Right cardiac atrium (tissue), 5 donors: ENCODE measurements at places on chromosomes 7 and 10. TPM values are rescaled to one million over a fixed set of nuclear protein-coding genes. Genes with fewer than 3 reads are reported as not detected.
A peak's percentile ranks its signal among the peaks of the same experiment; 100 is the strongest.

LRRC17 gene
- 4.7 TPM for total RNA-seq

MGAM2 gene
- 0.15 TPM for total RNA-seq

WDR86 gene
- 0.17 TPM for total RNA-seq

CYP2C8 gene
- total RNA-seq, result not detected

PKD2L1 gene
- not detected for total RNA-seq

RPEL1 gene
- not detected for total RNA-seq

RBP3 gene
- not detected for total RNA-seq

ZNF775 gene
- 6.5 TPM for total RNA-seq

- no peak for DNase-seq
Measured at GRCh38 chr10:131588704-131589220, 277.2 kb upstream of the TCERG1L start.

GRCh38 chr7:68147614-68148238 is 1151.1 kb downstream of the TYW1 start:
- DNase-seq, result no peak

DNA sequence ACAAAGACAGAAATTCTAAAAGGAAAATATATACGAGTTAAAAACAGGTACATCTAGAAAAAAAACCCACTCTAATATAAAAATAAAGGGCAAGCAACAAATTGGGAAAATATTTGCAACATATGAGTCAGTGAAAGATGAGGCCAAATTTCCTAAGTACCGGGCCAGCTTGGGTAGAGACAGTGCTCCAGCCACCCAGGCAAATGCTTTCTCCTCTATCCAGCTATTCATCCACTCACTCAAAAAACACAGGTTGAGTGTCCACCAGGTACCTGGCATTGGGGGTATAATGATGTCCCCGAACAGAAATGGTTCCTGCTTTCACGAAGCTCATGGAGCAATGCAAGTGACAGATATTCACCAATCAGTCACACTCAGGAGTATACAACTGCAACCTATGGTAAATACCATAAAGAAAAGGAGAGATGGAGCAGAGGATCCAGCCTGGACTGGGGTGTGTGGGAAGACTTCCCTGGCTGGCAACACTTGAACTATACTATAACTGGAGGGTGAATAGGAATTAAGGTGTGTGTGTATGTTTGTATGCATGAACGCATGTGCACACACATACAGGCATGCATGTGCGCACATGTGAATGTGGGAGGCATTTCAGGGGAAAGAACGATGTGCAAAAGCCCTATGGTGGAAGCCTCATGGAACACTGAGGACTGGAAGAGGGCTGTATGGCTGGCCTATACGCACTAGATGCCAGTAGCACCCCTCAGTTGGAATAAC is 2.3 kb downstream of the ARHGAP22 start:
- no peak for DNase-seq

DNA sequence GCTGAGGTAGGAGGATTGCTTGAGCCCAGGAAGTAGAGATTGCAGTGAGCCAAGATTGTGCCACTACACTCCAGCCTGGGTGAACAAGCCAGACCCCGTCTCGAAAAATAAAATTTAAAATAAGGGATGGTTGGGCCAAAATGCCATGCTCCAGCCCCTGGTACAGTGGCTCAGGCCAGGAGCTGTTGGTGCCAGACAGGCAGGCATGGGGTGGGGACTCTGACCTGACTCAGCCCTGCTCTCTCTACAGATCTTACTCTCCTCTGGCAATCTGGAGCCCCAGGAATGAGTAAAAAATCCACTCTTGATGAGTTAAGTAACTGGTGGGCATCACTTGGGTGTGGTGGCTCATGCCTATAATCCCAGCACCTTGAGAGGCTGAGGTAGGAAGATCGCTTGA is 8.4 kb upstream of the TMEM120A start:
- DNase-seq, result no peak

- DNase-seq, result no peak
Measured at GRCh38 chr10:113882240-113882639, 27.8 kb downstream of the NHLRC2 start.

- no peak for DNase-seq
Measured at GRCh38 chr7:94855589-94855988, 51.8 kb upstream of the PPP1R9A start.

- no peak for DNase-seq
Measured at GRCh38 chr7:90931986-90932916, 332.0 kb upstream of the FZD1 start.

- no peak for DNase-seq
Measured at GRCh38 chr7:123131140-123131539, 68.6 kb downstream of the SLC13A1 start.

GRCh38 chr10:113326160-113327111 is 226.4 kb upstream of the HABP2 start:
- DNase-seq, result peak; percentile 59

DNA sequence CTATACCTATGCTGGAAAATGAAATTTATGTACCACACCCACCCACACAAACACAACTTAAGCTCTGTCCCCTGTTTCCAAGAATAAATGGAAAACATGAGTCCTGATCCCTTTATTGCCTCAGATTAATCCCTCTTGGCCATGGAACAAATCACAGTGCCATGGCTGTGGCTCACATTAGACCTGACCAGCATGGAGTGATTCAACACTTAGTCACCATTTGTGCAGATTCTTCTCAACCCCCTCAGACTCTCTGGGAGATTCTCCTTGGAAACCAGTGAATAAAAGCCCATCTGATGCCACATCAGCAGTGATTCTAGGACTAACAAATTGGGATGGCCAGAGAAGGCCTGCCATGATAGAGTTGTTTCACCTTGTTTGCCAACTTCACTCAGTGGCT is 204.4 kb upstream of the TMEM72 start:
- no peak for DNase-seq

GRCh38 chr7:112052993-112053736 is 153.0 kb downstream of the DOCK4 start:
- DNase-seq, result no peak

DNA sequence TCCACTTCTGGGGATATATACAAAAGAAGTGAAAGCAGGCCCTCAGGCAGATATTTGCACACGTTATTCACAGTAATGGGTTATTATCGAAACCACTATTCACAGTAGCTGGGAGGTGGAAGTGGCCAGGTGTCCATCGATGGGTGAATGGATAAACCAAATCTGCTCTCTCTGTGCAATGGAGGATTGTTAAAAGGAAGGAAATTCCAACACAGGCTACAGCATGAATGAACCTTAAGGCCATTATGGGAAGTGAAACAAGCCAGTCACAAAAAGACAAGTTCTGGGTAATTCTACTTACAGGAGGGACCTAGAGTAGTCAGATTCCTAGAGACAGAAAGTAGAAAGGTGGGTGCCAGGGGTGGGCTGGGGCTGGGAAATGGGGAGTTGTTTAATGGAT is 48.5 kb upstream of the BHLHA15 start:
- DNase-seq, result no peak

DNA sequence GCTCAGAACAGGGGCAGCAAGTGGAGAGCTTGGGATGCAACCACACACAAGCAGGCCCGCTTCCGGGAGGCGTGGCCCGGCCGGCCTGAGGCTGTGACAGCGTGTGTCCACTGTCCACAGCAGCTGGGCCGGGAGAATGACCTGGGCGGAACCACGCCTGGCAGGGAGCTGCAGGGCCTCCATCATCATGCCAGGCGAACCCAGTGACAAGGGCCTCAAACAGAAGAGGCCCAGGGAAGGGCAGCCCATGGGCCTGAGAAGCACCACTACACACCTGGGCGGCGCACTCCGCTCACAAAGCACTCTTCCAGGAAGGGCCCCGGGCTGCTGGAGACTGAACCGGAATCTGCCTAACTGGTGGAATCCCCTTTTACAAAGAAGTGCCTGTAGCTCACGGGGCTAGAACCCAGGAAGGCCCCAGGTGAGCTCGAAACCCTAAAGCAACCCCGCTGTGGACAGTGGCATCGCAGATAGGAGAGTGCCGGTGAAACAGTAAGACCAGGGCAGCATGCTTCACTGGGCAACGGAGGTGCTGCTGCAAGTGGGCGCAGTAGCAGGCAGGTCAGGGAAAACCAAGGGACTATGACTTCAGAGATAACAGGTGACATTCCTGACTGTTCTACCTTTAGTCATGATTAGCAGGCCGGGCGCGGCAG is 66.0 kb downstream of the MAD1L1 start:
- DNase-seq, result peak; percentile 82

DNA sequence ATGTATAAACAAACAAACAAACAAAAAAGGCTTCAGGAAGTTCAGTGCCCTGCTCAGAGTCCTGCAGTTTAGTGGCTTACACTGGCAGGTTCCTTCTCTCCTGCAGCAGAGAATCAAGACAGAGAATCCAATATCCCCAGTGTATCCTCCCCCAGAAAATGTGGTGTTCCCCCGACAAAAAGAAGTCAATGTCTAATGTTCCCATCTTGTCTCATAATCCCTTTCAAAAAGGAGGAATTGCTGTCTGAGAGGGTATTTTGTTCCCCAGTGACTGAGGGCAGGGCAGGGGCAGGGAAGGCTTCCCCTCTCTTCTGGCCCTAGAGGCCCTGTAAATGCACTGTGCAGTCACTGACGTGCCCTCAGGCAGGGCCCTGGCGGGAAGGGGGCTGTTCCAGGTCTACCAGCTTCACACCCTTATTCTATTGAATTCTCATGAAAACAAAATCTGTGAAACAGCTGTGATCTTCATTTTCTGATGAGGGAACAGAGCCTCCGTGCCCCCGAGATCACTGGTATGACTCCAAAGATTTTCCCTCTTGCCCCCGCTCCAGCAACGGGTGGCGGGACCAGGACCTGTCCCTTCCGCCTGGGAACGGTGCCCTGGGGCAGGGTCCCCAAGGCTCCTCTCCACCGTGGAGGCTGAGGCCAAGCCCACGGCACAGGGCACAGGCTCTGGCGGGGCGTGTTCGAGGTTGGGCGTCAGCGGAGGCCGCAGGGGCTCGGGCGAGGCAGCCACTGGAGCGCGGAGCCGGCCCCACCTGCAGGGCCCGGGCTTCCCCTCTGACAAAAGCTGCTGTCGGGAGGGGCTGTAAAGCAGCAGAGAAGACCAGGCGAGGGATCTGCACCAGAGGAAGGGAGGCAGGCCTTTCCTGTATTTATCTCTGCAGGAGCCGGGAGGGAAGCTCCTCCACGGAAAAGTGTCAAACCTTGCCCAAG is 13.4 kb upstream of the WDFY4 start:
- no peak for DNase-seq

DNA sequence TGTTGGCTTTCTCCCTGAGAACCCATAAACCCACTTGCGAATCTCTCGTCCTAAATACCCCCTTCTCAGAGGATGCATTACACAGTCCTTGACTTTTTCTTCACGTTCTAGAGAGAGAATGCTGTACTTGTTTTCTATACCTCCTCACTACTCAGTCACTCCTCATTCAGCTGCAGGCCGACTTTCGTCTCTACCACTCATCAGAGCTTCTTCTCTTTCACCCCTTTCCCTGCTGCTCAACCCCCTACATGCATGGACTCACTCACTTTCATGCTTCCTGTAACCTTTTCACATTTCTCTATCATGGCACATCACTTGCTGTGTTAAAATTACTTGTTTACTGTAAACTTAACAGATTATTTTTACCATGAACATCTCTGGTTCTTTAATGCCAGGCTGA is 19.8 kb downstream of the MDFIC start:
- DNase-seq, result no peak

DNA sequence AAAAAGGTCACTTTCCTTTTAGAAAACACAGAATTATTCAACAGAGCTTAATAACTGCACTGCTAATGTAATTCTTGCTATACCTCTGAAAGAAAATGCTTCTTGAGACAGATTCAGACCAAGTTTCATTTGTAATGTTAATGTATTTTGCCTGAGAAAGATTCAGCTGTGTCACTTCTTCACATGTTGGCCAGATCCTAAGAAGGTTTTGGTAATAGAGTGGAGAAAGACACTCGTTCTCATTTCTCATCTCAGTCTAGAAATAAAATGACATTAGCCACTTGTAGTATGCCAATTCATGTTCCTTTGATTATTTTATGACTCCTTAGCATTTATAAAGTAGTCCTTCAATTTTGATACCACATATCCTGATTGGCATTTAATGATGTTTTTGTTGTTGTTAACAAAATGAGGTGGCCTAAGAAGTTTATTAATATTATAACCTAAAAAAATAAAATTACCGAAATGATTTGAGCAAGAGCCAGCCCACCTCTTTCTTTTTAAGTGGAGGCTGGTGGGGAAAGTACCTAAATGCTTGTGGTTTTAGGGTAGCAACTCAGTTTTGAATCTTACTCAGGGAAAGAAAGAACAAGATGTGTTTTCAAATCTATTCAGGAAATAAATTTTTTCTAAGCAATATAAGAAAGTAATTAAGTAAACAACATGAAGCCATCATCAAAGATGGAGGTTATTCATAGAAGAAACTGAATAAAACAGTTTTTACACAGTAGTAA is 16.4 kb upstream of the ELAPOR2 start:
- no peak for DNase-seq

GRCh38 chr10:58817201-58817846 is 304.7 kb downstream of the BICC1 start:
- DNase-seq, result no peak

DNA sequence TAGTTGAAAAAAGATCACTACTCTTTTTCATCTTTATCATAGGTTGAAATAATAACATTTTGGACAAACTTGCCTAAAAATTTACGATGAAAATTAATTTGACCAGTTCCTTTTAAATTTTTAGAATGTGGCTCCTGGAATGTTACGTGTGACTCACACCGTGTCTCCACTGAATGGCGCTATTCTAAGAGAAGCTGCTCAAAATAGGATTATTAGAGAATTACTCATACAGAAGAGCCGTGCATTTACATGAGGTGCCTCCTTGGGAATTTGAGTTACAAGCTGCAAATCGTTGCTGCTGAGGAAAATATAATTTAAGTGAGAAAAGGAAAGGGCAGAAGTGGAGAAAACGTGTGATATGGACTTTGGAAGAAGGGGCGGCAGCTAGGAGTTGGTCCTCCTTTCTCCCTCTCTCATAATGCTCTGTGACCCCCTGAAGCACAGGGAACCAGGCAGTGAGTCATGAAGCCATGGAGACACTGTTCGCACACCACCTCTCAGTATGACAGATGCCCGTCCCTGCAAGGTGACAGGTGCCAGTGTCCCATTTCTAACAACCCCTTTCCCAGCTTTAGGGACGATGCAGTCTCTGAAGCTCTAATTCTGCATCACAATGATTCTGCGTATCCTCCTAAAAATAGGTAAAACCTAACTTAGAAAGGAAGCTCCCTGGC is 323.2 kb upstream of the COBL start:
- DNase-seq, result no peak

GRCh38 chr7:44622342-44623151 is 16.1 kb downstream of the OGDH start:
- no peak for DNase-seq

DNA sequence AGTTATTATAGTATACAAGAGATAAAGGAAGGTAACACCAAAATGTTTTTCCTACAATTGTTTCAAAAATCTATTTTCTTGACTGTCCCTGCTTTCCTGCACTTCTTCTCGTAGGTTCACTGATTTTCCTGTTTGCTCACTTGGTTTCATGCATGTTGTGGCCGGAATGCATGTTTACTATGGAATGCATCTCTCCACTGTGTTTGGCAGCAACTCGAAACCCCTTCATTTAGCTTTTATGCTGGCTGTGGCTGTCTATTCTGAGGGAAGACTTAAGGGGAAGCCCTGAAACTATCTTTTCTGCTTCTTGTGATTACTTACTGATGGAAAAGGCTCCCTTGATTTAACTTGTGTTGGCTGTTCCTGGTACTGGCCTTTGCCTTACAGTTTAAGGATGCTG is 120.3 kb downstream of the NRG3 start:
- DNase-seq, result no peak

- no peak for DNase-seq
Measured at GRCh38 chr10:57925045-57925444, 342.6 kb downstream of the IPMK start.

GRCh38 chr7:5692845-5693278 is 88.6 kb downstream of the RNF216 start:
- no peak for DNase-seq
